ENCODE measurements at places on chromosomes 6 and 20. TPM values are rescaled to one million over a fixed set of nuclear protein-coding genes. Genes with fewer than 3 reads are reported as not detected.

- DNase-seq = no peak
Measured at GRCh38 chr6:163324688-163325389, 89.7 kb upstream of the QKI start.

Gene HSPA12B
- total RNA-seq = 17.5 TPM

Gene SLC9A8
- total RNA-seq = 4.7 TPM

- DNase-seq = peak; percentile 82
Measured at GRCh38 chr20:32112841-32113240, 3.3 kb downstream of the TM9SF4 start.

GRCh38 chr20:10430704-10431103, 3.3 kb downstream of the MKKS start:
- DNase-seq = no peak

DNA sequence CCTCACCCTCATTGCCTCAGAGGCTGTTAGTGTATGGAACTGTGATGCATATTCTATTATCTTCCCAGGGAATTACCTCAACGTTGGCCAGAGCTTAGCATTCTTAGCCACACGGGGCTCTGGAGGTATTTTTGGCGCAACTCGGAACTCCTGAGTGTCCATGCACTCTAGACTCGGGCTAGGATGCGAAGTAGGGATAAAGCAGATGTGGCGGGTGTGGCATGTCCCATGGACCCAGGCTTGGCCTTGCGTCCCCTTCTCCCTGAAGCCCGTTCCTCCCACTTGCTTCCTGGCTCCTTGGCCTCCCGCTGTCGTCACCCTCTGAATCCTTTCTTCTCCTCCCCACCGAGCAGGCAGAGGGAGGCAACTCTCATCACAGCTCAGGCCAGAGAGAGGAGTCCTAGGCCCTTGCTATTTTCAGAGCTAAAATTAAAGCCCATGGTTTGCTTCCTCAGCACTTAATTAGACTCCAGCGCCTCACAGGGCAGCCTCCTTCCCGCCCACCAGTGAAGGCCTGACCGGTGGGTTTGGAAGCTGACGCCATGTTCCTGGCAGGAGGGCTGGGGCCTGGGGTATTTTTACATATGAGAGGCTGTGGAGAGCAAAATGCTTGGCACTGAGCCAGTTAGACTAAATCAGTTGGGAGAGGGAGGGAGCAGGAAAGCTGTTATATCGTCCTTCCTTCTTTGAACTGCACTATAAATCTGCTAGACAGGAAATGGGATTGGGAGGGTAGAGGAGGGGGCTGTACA, 138.7 kb downstream of the FOXO3 start:
- DNase-seq = no peak

Gene ANGPT4
- 0.05 TPM for total RNA-seq

Gene SLA2
- 0.30 TPM for total RNA-seq

GRCh38 chr6:318243-318890, 26.1 kb downstream of the DUSP22 start:
- no peak for DNase-seq

GRCh38 chr6:167119670-167120582, 3.0 kb upstream of the CCR6 start:
- DNase-seq = no peak

Gene SCGN
- total RNA-seq = 1.2 TPM

- DNase-seq = no peak
Measured at GRCh38 chr20:18057101-18057993, at the start of gene OVOL2. Gene OVOL2, minus strand, starts transcription at chr20:18057916. Its CDS starts 282 bp downstream, at chr20:18057634.

DNA sequence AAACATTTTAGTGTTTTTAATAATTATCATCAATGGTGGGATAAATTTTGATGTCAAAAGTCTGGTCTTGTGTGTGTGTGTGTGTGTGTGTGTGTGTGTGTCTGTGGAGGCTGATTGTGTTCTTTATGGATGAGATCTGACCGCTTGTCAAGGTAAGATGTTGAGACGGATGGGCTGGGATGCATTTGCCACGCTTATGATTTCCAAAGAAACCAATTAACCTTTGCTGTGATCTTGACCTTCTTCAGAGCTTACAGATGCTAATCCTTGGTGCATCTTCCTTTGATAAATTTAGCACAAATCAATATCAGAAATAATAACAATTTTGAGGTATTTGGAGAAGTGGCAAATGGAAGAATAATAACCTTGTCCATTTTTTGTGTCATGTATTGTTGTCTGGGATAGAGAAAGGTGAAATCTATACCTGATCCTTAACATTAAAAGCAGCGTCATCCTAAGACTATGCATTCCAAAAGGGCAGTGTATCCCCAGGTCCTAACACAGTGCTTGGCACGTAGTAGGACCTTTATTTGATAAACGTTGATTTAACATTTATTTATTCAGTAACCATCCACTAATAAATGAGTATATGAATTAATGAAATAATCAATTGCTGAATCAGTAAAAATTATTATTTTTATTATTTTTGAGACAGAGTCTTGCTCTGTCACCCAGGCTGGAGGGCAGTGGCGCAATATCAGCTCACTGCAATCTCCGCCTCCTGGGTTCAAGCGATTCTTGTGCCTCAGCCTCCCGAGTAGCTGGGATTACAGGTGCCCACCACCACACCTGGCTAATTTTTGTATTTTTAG, 70.1 kb downstream of the ZDHHC14 start:
- no peak for DNase-seq

Gene MYH7B
- 230 TPM for total RNA-seq

- no peak for DNase-seq
Measured at GRCh38 chr6:51472745-51473487, 614.5 kb downstream of the PKHD1 start.

DNA sequence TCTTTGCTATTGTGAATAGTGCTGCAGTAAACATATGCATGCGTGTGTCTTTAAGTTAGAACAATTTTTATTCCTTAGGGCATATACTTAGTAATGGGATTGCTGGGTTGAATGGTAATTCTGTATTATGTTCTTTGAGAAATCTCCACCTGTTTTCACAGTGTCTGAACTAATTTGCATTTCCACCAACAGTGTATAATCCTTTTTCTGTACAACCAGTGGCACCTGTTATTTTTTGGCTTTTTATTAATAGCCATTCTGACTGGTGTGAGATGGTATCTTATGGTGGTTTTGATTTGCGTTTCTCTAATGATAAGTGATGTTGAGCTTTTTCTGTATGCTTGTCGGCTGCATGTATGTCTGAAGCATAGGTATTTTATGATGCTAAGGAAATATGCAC, 820.8 kb upstream of the MAP3K7 start:
- DNase-seq = no peak

GRCh38 chr20:61736001-61736635, 329.6 kb downstream of the TAF4 start:
- DNase-seq = peak; percentile 33

DNA sequence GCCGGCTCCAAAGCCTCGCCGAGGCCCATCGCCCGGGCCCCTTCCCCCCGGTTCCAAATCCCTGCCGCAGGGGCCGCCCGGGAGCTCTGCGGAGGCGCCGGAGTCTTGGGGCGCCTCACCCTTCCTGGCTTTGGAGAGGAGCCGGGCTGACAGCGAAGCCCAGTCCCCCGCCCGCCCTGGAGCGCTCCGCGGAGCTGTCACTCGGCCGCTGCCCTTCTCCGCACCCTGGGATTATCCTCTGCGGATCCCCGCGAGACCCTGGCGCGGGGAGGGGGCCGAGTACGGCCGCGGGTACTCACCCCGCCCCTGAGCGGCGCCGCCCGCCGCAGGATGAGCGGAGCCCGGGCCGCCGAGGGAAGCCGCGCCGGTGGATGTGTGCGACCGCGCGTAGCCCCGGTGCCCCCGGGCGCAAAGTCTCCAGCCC, 343 bp downstream of the SNAP91 start:
- no peak for DNase-seq

- no peak for DNase-seq
Measured at GRCh38 chr20:7859356-7859802, 80.9 kb downstream of the HAO1 start.

Gene LY6G5C
- total RNA-seq = 1.5 TPM

- no peak for DNase-seq
Measured at GRCh38 chr6:107061125-107062020, 33.4 kb downstream of the MTRES1 start.

Gene HMGCLL1
- total RNA-seq = 2.2 TPM

Gene MMP24OS
- total RNA-seq = 50.1 TPM

GRCh38 chr6:149963462-149964307, at the start of gene ULBP1:
Gene ULBP1, plus strand, starts transcription at chr6:149963943. Its CDS starts 107 bp downstream, at chr6:149964050.
- DNase-seq = peak; percentile 95

DNA sequence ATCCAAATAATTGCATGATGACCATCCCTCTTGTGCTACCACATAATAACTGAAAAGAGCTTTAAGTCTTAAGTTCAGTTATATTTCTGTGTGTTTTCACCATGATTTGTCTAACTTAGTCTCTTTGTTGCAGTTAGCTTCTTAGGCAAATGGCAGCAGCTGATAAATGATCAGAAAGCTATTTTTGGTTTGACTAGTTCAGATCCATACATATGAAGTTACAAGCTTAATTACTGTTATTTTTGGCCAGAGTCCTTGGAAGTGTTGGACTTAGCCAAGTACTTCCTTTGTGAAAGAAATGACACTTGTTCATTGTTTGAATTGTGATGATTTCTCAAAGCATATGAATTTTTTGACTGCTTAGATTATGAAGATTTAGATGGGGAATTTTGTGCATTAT, 54.2 kb downstream of the HIVEP1 start:
- DNase-seq = no peak

DNA sequence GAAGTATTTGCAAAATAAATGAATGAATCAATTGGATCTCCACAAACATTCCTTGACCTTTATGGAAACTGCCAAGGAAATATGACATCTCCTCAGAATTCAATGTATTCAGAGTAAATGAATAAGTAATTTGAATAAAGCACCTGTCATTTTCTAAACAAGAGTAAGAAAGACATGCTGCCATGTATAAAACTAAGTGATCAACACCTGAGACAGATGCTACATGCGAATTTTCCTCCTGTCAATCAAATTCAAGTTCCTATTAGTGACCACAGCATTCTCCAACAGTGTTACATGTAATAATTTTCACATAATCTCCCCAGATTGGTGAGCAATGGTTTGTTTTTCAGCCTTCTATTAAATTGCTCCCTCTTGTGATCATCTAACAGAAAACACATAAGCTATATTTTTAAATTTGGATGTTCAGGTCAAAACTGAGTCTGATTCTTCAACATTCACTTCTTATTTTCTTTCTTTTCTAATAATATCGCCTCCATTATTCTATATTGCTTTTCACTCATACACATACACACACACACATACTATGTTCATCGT, 163.2 kb upstream of the RNF217 start:
- DNase-seq = no peak

- peak; percentile 15 for DNase-seq
Measured at GRCh38 chr20:63361519-63362435, 628 bp upstream of the CHRNA4 start.

GRCh38 chr20:64102647-64103354, 4.6 kb downstream of the NPBWR2 start:
- DNase-seq = no peak

Gene RIPOR3
- total RNA-seq = 8.3 TPM

GRCh38 chr6:122098201-122098678, 301.2 kb upstream of the HSF2 start:
- DNase-seq = no peak

DNA sequence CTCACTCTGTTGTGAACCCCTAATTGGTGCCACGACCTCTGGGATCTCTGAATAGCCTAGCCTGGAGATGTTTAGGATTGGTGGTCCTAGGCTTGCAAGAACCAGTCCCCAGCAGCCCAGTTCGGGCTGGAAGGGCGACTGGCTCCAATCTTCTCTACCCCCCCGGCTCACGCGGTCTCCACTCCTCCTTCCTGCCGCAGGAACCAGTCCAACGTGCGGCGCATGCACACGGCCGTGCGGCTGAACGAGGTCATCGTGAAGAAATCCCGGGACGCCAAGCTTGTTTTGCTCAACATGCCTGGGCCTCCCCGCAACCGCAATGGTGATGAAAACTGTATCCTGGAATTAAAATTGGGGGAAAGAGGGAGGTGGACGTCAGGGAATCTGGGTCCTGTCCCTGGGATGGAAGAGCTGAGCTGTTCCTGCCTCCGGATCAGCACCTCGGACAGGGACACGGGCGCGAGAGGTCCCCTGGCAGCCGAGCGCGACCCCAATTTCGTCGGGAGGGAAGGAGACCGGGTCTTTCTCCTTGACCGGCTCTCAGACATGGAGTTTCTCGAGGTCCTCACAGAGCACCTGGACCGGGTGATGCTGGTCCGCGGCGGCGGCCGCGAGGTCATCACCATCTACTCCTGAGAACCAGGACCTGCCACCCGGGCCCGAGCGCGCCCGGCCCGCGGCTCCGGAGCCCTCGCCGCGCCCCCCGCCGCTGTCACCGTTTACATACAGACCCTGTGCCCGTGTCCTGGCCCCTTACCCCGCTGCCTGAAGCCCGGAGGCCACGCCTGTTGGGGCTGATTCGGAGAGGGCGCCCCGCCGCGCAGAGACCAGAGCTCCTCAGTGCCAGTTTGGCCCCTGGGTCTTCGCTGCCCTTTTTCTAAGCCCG, 28.2 kb downstream of the SLC12A5 start:
- DNase-seq = no peak

Gene ERVFRD-1
- 0.14 TPM for total RNA-seq

DNA sequence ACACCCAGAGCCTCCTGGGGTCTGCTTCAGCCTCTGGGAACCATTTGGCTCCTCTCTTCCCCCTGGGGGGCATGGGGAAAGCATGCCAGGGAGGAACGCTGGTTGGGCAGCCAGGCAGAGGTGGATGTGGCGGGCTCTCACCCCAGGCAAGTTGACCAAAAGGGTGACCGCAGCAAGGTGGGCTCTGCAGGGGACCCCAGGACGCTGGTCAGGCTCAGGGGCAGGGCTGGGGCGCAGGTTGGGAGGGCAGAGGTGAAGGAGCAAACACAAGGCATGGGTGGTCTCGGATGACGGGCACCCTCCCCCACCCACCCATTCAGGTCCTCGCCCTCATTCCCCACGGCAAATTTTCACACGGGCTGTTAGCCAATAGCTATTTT, 30.2 kb upstream of the MRGBP start:
- no peak for DNase-seq

DNA sequence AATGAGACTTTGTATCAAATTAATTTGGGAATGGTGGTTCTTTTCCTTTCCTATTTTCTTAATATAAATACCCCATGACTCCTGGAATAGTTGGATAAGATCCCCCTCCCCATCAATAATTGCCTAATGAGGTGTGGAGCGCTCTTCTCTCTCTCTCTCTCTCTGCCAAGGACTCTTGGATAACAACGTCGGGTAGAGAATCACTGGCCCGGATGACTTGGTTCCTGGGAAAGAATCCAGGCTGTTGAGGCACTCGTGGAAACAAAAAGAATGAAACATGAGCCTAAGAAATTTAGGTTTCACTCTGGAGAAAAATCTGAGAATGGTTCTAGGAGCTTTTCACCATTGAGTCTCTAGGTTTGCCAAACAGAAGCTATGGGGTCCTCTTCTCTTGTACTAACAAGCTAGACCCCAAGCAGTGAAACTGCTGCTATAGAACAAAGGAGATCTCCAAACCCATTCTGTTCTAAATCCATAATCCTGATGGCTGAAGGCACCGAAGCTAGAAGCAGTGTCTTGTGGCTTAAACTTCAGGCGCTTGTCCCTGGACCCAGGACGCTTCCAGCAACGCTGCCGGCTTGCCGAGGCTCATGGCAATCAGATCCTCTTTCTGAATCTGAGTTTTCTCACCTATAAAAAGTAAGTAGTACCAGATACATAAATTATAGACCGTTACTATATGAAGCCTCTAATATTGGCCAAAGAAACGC, 241.6 kb upstream of the BTBD3 start:
- no peak for DNase-seq

Gene ADAT2
- 1.5 TPM for total RNA-seq

- no peak for DNase-seq
Measured at GRCh38 chr6:126446248-126446647, 106.3 kb downstream of the CENPW start.
